Ovary (tissue), 10 donors: ENCODE measurements at places on chromosomes 3 and 15.

DNA sequence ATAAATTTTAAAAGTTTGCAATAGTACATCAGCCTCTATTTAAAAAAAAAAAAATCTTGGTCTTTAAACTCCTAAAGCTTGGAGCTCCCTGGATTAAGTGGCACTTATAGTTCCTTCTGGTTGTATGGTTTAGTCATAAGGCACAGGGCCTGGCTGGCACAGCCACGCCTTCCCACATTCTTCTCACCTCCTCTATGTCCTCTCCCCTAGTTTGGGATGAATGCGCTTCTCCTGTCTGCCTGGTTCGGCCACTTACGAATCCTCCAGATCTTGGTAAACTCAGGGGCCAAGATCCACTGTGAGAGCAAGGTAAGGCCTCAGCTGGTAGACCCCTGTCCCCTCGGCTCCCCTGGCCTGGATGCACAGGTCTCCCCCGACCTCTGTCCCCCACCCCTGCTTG is 10.0 kb downstream of the ANKDD1A start:
- no peak for DNase-seq

GRCh38 chr15:33007303-33007855 is 187.1 kb downstream of the FMN1 start:
- DNase-seq, result no peak

DNA sequence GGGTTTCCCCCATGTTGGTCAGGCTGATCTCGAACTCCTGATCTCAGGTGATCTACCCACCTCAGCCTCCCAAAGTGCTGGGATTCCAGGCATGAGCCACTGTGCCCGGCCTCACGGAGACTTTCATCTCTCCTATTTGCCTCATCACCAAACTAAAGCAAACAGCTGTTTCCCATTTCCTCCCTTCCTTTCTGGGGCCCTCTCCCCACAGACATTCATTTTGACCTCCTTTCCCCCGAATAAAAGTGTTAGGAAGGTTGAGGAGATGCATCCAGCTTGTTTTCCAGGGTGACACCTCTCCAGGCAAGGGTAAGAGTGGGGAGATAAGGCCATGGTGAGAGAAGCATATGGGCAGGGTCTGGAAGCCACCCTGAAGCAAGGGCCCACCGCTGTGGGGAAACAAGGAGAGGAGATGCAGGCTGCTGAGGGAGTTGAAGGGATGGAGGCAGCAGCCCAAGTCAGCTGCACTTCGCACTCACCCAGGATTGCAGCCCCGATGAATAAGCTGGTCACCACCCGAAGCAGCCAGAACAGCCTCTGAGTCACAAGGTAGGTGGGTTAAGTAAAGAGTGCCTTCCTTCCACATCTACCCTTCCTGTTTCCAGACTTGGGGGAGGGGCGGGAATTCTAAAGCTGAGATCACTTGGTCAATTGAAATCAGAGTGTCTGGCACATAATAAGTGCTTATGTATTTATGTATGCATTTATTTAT is 7.7 kb downstream of the DUOXA2 start:
- DNase-seq, result no peak

DNA sequence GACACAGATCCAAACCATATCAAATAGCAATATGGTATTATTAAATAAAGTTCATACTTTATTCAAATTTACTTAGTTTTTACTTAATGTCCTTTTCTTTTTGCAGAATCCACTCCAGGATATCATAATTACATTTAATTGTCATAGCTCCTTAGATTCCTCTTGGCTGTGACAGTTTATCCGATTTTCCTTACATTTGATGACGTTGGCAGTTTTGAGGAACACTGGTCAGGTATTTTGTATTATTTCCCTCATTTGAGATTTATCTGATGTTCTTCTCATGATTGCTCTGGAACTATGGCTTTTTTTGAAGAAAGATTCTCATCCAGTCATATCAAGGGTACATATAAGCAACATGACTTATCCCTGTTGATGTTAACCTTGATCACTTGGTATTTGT is 198.3 kb upstream of the STAC start:
- no peak for DNase-seq

- DNase-seq, result no peak
Observed at GRCh38 chr15:74041311-74041756, 41.0 kb downstream of the GOLGA6A start.

GRCh38 chr3:100825574-100825973 is 116.3 kb downstream of the TFG start:
- no peak for DNase-seq

DNA sequence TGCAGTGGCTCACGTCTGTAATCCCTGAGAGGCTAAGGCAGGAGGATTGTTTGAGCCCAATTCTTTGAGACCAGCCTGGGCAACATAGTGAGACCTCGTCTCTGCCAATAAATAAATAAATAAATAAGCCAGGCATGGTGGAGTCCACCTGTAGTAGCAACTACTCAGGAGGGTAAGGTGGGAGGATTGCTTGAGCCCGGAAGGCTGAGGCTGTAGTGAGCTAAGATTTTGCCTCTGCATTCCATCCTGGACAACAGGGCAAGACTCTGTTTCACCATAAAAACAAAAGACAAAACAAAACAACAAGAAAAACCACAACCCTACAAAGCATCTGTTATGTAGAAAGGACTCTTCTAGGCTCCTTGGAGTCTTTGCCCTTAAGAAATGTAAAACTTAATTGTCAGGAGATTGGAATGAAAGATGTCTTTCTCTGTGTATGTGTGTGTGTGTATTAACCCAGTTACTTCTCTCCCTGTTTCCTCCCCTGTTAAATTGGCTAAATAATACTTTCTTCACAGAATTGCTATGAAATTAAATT is 9.5 kb downstream of the NECTIN3 start:
- DNase-seq, result no peak

- DNase-seq, result no peak
Observed at GRCh38 chr15:101137312-101137940, 114.4 kb downstream of the CHSY1 start.

DNA sequence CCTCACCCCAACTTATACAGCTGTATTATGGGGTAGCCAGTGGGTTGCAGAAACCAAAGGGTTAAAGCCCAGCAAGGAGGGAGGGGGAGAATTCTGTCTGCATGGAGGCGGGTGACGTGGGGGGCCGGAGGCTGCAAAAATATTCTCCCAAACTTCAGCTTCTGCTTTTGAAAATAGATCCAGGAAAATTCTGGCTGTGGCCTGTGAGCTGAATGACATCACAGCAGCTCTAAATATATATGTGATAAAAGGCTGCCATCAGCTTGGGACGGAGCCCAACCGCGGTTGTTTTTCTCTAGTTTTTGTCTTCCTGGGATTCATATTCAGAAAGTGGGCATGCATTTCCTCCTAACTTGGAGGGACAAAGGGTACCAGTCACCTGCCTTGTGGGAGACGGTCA is 27.6 kb downstream of the MAPKAPK3 start:
- no peak for DNase-seq
